Caco-2 (cell line): ENCODE measurements at places on chromosomes 1 and 21. TPM values are rescaled to one million over a fixed set of nuclear protein-coding genes. Genes with fewer than 3 reads are reported as not detected.

Gene SPRR2A
- not detected in 2 replicates for total RNA-seq

Gene S100A4
- 53.6 and 54.4 TPM in 2 replicates for total RNA-seq

Gene SLC44A3
- 16.9 and 23.7 TPM in 2 replicates for total RNA-seq

DNA sequence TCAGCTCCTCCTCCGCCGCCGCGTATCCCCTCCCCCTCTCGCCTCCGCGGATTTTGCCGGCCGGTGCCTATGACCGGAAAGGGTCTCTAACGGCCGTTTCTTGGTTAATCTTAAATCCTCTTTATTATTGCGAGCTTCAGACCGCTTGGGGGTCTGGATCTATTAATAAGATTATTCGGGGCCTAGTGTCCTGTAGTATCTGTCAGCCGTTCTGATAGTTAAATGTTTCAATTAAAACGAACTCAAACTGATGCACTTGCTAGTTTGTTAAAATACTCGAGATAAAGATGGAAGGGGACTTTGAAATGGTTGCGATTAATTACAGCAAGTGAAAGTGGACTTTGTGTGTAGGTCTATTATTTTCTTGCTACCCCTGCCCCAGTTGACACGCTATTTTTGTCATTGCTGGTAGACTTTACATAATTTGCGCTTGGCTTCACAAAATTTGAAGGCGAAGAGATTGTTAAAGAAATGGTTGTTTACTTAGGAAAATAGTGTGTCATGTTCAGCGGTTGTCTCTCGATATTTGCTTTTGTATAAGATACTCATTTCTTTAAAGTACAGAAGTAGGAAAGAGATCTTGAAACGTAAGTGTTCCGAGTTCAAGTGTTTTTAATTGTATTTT, 779 bp downstream of the SON start:
- DNase-seq, result no peak
- H3K27ac ChIP-seq, result peak overlapping the region; percentile 98
- H3K4me1 ChIP-seq, result peaks cover 19% of the 10 kb centered on the region
- no peaks in the 10 kb centered on the region; the same call in 1 of the 2 replicates for H3K36me3 ChIP-seq

DNA sequence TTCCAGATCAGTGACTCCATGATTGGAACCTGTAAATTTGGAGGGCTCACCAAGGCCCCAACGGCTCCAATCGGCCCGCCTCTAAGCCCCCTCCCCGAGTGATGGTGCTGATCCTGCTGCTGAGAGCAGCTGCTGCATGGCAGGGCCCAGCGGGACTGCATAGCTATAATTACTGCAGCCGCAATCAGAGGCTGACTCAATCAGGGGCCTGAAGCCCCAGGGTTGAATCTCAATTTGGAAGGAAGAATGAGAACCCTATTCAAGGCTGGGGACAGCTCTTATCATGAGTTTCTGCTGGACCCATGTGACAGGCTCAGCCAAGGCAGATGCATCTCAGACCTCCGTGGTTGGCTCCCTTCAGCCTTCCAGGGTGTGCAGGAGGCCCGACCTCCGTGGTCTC, 42.8 kb upstream of the MAGOH start:
- H3K4me1 ChIP-seq, result no peaks in the 10 kb centered on the region
- H3K36me3 ChIP-seq, result no peaks in the 10 kb centered on the region
- H3K27ac ChIP-seq, result no peak overlapping the region
- no peaks in the 10 kb centered on the region for H3K27me3 ChIP-seq

GRCh38 chr1:55592122-55592521, 377.0 kb upstream of the USP24 start:
- H3K4me3 ChIP-seq, result no peak overlapping the region
- no peak for DNase-seq
- no peaks in the 10 kb centered on the region for H3K4me1 ChIP-seq
- H3K36me3 ChIP-seq, result no peaks in the 10 kb centered on the region
- H3K27ac ChIP-seq, result no peak overlapping the region

DNA sequence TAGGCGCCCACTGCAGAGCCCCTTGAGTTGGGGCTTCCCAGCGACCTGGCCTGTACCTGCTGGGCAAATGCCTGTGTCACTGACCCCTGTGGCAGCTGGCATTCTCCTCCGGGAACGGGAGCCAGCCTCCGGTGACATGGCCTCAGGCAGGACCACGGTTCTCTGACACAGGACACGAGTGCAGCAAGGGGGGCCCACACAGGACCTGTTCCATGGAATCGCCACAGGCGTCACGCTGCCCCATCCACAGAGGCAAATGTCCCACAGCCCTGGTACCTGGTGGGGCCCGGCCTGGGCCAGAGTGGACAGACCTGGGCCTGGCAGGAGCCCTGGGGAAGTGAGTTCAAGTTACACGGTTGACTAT, 2.6 kb downstream of the ITGB2 start:
- no peaks in the 10 kb centered on the region for H3K36me3 ChIP-seq
- no peaks in the 10 kb centered on the region for H3K4me1 ChIP-seq
- H3K4me3 ChIP-seq, result no peak overlapping the region
- H3K27me3 ChIP-seq, result no peaks in the 10 kb centered on the region; the same call in 1 of the 2 replicates
- no peak overlapping the region for H3K27ac ChIP-seq

- DNase-seq, result no peak
- H3K27ac ChIP-seq, result no peak overlapping the region
- H3K27me3 ChIP-seq, result no peaks in the 10 kb centered on the region
- H3K36me3 ChIP-seq, result no peaks in the 10 kb centered on the region
- no peak overlapping the region for H3K4me3 ChIP-seq
These were observed 424.5 kb downstream of the NEGR1 start for GRCh38 chr1:71857862-71858261.

DNA sequence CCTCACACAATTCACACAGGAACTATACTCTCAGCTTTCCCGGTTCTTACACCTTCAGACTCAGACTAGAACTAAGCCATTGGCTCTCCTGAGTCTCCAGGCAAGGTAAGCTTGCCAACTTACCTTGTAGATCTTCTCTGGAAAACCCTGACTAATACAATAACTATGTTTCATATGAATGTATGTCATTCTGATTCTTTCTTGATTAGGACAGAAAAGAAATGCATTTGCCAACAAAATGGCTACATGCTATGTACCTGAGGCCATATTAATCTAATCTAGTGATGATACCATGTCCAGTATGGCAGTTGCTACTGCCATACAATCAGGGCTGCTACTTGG, 9.8 kb upstream of the ZSWIM5 start:
- no peak overlapping the region for H3K27ac ChIP-seq
- DNase-seq, result no peak
- H3K4me3 ChIP-seq, result no peak overlapping the region
